ENCODE measurements at places on chromosomes 2 and 18.
A peak's percentile ranks its signal among the peaks of the same experiment; 100 is the strongest.

GRCh38 chr2:11387843-11388242, 43.4 kb upstream of the ROCK2 start:
- no peak for DNase-seq

GRCh38 chr2:127563458-127564428, 28.3 kb downstream of the MYO7B start:
- DNase-seq: no peak

DNA sequence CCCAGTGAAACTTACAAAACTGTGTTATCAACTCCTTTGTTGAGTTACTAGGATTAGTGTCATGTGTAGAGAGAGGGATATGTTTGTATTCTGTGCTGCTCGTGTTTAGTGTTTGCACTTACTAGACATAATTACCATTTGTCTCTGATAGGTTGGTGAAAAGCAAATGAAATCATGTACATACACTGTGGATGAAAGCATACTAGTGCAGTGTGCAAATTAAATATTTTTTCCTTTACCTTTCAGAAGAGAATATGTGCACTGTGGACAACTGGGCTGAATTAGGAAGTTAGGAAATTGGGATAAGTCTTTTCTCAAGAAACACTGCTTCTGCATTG, 1.2 kb downstream of the KIAA1328 start:
- DNase-seq: no peak

DNA sequence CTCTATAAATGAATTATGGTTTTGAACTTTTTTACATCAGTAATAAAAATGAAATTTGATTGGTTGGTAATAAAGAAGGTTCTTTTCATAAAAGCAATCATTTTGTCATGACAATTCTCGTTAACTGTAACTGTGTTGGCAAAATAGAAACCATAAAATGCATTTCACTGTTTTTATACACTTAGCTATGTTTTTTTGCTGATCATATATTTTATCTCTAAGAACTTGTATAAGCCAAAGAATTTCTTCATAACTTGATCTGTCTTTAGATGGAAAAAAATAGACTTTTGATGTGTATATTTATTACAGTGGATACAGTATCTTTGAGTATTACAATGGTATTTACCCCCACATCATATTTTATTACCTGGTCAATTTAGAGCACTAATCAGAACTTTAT, 9.7 kb downstream of the MTX2 start:
- no peak for DNase-seq

GRCh38 chr2:85838181-85838580, 50.6 kb downstream of the ST3GAL5 start:
- DNase-seq: no peak

- DNase-seq: no peak
Observed at GRCh38 chr18:3217948-3218647, 1.7 kb downstream of the MYOM1 start.

GRCh38 chr2:71389384-71390072, 57.9 kb downstream of the ZNF638 start:
- DNase-seq: peak; percentile 68

DNA sequence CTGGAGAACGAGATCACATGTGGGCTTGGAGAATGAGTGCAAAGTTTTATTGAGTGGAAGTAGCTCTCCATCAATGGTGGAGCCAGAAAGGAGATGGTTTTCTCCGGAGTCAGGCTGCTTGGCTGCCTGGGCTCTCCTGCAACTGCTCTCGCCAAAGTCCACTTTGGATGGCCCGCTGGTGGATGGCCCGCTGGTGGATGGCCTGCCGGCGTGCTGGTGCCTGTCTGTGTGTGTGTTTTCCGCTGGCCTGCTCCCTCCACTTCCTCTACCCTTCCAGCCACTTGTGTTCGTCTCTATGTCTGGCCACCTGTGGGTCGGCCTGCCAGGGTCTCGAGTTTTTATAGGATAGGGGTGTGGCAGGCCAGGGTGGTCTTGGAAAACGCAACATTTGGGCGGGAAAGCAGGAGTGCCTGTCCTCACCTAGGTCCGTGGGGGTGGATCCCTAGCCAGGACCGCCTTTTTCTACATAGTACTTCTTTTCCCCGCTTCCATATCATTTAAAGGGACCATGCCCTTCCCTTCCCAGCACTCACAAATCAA, 1292.1 kb upstream of the PIK3C3 start:
- DNase-seq: no peak

- DNase-seq: no peak
Observed at GRCh38 chr2:86433137-86433536, 8.0 kb upstream of the KDM3A start.

DNA sequence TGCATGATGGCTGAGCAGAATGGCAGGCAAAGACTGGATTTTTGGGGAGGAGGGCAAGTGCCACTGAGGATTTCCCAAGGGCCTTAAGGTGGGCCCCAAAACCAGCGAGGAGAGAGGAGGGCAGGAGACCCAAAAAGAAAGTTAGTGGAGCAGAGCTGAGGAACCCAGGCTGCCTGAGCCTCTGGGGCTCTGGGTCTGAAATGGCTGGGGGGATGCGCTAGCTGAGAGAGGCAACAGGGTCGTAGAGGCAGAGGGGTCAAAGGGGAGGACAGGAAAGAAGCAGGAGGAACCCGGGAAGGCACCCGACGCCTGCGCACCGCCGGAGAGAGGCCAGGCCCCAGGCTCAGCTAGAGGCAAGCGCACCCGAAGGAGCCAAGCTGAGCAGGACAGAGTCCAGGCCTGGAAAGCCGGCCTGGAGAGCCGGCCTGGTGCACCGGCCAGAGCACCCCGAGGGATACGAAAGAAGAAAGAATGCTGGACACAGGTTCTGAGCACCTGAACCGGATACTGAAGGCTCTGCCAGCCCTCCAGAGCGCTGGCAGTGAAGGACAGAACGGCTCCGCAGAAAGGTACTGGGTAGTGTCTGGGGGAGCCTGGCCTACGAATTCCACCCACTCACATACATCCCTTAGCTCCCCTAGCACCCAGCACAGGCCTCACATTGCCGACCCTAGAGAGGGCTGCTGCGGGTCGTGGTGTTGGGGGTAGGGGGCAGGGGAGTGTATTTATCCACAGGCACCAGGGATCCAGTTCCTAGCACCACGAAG, 39.5 kb upstream of the ATP6V1B1 start:
- no peak for DNase-seq

DNA sequence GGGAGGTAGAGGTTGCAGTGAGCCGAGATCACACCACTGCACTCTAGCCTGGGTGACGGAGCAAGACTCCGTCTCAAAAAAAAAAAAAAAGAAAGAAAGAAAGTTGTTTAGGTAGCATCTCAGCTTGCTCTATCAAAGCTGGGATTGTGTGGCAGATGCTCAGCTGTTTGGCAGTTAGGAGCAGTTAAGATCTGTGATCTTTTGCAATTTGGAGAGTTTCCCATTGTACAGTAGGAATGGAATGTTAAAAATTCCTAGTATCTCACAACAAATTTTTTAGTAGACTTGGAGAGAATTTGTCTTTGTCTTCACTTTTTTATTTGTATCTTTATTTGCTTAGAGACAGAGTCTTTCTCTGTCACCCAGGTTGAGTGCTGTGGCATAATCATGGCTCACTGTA, 122.9 kb upstream of the UNC80 start:
- DNase-seq: no peak

DNA sequence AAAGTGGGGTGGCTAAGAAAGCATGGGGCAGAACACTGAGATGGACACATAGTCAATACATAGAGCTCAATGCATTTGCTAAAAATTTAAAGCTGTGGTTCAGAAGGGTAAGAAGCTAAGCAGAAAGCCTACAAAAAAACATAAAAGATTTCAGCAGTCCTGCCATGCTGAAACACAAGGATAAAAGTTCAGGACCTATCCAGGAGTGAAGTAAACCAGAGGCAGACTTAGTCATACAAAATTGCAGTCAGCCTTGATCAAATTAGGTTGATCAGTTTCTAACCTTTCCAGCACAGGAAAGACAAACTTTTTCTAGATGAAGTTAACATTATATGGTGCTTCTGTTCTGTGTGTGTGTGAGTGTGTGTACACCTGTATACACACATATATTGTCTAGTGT, 120.8 kb upstream of the RBMS1 start:
- DNase-seq: no peak

DNA sequence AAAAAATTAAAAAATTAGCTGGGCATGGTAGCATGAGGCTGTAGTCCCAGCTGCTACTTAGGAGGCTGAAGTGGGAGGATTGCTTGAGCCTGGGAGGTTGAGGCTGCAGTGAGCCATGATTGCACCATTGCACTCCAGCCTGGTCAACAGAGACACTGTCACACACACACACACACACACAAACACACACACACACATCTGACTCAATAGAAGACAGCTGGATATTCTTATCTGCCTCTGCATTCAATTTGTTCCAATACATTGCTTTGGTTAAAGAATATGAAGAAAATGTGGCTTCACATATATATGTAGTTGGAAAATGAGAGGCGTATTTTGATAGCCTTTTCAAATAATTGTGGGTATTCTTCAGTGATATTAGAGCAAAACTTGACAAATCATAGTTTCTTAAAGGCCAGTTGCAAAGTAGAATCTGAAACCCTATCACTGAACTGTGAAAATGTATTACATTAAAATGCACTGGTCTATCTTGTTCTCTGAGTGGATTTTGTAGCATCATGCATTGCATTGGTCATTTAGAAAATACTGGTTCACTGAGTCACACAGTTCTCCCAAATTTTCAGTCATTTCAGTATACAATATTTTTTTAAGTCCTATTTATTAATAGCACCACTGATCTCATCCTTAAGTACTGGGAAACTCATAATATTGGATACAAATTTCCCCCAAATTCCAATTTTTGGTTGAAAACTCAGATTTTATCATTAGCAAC, 140.9 kb downstream of the MCFD2 start:
- no peak for DNase-seq

DNA sequence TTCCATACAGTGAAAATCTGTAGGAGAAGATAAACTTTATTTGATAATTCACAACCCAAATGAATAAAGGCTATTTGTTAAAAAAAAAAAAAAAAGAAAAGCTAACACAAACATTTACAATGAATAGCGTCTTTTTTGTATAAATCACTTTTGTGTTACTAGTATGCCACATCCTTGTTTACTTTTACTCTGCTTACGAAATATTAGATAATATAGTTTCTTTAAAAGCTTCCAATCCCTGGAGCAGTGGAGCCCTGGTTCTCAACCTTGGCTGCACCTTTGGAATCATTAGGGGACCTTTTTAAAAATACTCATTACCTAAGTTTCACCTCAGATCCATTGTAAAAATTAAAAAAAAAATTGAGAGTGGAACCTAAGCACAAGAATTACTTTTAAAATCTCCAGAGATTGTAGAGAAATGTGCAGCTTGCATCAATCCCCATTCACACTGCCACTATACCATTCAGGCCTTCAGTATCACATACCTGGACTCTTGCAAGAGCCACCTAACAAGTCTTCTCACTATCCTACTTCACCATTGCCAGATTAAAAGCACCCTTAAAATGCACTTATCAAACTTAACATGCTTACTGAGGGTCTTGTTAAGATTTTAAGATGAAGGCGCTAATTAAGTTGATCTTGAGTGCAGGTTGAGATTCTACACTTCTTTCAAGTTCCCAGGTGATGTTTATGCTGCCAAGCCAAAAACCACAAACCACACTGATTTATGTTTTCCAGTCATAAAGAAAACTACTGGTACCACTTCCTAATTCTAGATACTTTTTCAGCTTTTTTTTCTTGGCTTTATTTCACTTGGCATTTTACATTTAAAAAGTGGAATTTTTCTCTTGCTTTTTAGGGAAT, 59.7 kb upstream of the ZC3H15 start:
- DNase-seq: no peak

- no peak for DNase-seq
Observed at GRCh38 chr18:40624959-40625358, 1330.1 kb upstream of the PIK3C3 start.

GRCh38 chr2:208978946-208979345, 444.9 kb upstream of the MAP2 start:
- no peak for DNase-seq

- DNase-seq: no peak
Observed at GRCh38 chr18:60676815-60677214, 304.2 kb upstream of the MC4R start.

- DNase-seq: no peak
Observed at GRCh38 chr2:8409461-8410260, 272.2 kb upstream of the ID2 start.

DNA sequence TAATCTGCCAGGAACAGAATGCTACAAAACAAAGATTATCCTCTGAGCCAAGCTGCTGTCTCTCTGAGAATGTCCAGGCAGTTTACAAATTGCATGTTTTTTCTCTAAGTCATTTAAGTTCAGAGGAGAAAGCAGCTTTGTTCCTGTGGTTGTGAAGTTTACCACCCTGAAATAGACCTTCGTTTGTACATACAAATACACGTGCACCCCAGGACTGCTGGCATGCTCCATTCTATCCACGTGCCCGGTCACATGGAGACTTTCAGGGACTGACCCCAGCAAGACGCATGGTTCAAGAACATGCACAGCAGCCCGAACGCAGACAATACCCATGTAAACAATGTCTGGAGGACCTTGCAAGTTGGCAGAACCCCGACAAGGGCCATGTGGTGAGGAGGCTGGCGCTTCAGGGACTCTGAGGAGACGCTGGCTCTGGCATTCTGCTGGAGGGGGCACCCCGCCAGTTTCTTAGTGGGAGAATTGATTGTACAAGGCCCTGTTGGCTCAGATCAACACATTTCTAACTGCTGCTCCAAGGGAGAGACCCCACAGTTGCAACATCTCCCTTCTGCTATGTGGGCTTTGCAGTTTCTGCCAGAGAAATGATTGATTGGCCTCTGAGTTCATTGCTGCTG, 33.3 kb downstream of the FAM178B start:
- peak; percentile 33 for DNase-seq

Measured in amygdala (tissue), 56 donors.